RPMI7951 (cell line): ENCODE measurements at places on chromosomes 6 and 20.
A peak's percentile ranks its signal among the peaks of the same experiment; 100 is the strongest.

DNA sequence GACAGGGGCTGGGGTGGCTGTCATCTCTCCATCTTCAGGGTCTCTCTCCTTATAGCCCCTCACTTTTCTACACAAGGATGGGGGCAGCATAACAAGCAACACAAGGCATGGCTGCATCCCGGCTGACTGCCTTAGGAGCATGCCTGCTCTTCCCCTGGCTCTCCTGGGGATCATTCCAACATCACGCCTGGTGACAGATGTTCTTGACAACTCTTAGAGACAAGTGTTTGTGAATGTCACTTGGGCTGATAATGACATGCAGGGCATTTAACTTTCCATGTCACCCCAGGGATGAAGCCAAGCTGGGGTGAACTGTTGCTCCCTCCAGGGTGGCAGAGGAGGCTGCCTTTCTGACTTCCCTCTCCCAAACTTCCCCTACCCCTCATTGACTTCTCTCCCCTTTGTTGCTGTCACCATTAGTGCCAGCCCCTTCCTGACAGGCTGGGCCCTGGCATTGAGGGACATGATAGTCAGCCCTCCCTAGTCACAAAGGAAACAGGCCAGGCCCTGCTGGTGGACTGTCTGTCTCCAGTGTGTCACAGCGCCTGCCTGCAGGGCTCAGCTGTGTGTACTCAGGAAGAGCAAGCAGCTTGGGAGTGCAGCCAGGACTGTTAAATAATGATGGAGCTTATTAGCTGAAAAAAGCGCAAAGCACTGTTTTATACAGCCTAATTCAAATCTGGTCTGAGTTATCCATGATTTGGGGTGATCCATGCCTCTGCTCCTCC lies 161.8 kb downstream of the LRFN2 start:
- no peak for DNase-seq

- DNase-seq = no peak
Observed at GRCh38 chr20:46787991-46788762, 78.7 kb downstream of the SLC2A10 start.

DNA sequence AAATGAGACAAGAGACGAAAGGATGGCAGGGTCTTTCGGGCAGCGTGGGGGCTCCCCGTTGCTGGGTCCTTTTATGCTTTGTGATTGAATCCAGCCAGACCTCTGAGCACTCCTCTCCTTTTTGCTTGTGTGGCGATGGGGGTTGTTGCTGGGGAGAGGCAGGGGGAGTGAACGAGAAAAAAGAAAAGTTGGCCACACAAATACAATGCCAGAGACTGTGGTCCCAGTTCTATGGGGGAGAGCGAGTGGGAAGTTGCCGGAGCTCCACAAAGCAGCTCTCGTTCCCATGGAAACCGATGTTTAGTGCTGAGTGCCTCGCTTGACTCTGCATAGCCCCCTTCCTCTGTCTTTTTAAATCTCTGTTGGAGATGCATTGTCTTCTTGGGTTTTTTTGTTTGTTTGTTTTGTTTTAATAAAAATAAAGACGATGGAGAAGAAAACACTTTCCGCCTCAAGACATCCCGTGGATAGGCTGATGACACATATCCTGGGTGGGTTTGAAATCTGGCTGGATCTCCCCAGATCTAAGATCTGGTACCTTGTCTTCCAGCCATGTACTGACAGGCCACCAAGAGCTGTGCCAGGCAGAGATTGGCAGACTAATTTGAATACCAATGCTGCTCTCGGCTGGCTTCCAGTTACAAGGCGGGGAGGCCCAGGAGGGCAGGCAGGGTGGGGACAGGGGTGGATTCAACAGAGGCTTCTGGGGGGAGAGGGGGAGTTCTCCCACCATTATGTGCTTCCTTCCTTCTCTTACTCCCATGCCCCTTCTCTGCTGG lies 529.3 kb downstream of the QKI start:
- DNase-seq = no peak

DNA sequence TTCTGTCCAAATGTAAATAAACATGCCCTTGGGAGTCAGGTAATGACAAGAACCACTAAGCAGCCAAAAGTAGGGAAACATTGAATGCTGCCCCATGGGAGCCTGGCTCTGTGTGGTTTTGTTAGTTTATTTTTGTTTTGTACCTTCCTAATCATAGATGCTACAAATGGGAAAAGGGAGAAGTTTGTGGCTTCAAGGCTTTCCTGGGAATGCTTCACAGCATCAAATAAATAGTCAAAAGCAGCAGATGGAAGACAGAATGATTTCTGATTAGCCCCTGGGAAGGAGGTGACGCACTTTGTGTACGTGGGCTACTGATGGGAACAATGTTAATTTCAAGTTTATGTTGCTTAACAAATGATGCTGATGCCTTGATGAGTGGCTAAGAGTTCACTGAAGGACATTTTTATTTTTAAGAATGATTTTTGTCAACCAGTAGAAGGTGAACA lies 532.7 kb downstream of the BCKDHB start:
- DNase-seq = peak; percentile 36

DNA sequence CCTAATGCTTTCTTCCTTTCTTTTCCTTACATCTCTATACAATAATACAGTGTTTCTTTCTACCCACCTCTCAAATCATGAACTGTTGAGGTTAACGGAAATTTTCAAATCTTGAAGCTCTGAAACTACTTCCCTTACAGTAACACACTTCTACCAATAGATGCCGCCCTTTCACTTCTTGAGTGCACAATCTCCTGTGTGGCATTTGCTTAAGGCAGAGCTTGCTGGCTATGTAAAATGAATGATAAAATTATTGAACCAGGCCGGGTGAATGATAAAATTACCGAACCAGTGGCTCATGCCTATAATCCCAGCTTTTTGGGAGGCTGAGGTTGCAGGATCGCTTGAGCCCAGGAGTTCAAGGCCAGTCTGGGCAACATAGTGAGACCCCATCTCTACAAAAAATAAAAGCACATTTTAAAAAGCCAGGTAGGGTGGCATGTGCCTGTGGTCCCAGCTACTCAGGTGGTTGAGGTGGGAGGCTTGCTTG lies 56.8 kb downstream of the KCNS1 start:
- peak; percentile 83 for DNase-seq

DNA sequence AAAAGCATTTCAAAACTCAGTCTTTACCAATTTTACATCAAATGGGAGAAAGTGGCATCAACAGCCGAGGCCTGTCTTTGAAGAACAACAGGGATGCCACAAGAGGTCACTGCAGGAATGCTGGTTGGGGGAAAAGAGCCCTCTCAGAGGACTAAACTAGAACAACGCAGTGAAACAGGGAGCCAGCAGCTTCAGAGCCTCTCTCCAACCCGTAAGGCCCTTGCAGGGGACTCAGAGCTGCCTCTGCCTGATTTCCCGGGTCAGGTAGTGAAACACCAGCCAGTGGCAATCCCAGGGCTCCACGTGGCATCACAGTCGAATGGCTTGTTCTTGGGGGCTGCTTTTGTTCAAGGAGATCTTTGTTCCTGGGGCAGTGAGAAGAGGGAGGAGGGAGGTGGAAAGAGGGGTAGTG lies 55.0 kb upstream of the KCNK16 start:
- peak; percentile 83 for DNase-seq

DNA sequence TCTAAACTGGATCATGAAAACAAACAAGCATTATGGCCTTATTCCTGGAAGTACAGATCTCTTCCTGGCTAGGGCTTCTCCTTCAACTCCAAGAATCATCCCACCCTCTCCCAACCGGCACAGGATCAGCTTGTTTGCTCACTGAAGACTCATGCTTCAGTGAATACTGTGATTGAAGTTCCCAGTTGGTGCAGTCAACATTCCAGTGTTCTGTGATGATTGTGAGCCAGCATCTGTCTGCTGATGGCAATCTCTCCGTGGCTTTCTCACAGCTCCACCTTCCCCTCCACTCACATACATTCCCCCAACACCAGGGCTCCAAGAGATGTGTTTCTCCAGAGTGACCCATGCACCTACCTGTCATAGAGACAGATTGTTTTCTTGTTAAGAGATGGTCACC lies 421.3 kb upstream of the BTBD3 start:
- DNase-seq = no peak

- peak; percentile 81 for DNase-seq
Observed at GRCh38 chr6:3919130-3919628, 70.0 kb downstream of the FAM50B start.

GRCh38 chr20:36573798-36574365 lies 485 bp downstream of the TGIF2 start:
- DNase-seq = peak; percentile 29

DNA sequence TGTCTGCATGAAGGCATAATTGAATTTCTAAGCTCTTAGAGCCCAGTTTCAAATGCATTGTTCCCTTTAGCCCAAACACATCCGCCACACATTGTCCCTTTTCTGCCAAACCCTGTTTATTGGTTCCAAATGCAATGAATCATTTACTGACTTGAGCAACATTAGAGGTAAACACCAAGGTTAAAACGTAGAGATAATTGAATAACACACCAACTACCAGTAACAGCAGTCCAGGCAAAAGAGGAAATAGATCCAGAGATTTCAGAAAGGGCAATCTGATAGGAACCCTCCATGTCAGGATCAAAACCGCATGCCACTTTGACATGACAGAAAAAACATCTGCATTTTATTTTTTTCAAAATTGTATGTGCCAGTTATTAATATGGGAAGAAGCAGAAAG lies 114.8 kb downstream of the PKHD1 start:
- no peak for DNase-seq

DNA sequence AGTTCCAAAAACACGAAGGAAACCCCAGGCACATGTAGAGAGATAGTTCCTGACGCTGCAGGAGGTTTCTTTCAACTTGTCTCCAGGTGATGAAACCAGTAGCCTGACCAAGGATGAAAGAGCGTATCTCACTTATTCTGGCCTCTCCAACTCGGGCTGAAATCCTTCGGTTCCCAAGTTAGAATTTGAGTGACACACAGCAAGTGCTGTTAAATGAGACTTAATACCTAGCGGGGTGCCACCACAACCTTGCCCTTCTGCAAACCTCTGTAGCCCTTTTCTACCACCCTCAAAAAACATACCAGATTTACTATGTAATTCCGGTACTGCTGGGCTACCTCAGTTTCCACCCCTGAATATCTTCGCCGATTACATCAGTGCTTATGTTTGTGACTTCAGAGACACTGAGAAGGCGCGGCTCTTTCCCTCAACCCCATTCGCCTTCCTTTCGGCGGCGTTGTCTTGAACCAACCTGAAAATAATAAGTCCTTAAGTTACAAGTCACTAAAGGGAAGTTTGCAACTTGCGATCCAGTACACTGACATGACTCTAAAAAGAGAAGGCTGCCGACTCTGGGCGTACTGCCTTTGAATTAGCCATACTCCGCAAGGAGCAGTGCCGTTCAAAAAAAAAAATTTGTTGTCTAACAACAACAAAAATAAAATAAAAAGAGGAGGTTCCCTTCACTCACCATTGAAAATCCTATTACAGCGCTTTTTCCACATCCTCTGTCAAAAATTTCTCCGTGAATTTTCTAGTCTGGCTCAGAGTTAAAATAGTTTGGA lies 194.9 kb upstream of the ZNF184 start:
- DNase-seq = peak; percentile 22

- no peak for DNase-seq
Observed at GRCh38 chr6:142165227-142165626, 18.2 kb downstream of the VTA1 start.

GRCh38 chr6:32967151-32968091 lies 973 bp upstream of the BRD2 start:
- DNase-seq = peak; percentile 67

- DNase-seq = no peak
Observed at GRCh38 chr6:37016995-37017394, 11.5 kb downstream of the FGD2 start.

DNA sequence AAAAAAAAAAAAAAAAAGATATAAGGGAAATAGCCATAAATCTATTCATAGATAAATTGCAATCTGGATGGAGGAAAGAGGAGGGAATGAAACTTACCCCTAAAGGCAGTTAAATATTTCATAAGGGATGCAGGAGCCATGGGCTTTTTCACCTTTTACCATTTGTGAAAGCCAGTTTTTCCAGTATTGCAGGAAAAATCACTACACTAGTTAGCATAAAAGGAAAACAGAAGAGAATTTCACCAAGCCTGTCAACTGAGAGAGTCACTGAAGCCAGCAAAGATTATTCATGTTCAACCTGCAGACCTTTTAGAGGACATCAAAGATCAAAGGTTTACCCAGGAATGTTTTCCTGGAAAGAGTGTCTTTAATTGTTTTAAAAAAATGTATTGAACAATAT lies 969.7 kb downstream of the KIF16B start:
- no peak for DNase-seq

GRCh38 chr6:161891542-161891941 lies 617.7 kb upstream of the AGPAT4 start:
- no peak for DNase-seq

- DNase-seq = peak; percentile 84
Observed at GRCh38 chr6:134814076-134814695, 135.7 kb downstream of the ALDH8A1 start.

GRCh38 chr6:56445818-56446217 lies 196.9 kb downstream of the DST start:
- DNase-seq = no peak

GRCh38 chr20:7673841-7674240 lies 266.4 kb downstream of the HAO1 start:
- DNase-seq = peak; percentile 60

DNA sequence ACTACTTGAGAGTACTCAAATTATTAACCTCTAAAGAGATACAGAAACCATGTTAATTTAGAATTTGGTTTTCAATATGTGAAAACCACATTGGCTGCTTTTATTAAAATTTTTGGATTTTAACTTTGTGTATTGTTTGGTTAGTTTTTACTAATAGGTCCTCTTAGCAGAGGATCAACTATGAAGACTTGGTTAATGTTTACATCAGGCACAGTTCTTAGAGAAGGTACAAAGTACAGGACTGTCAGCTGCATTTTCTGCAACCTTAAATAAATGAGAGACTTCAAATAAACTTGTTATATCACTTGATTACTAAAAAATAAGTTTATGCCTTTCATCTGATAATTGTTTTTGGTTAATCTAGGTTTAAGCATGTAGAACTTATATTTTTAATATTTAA lies 89.1 kb downstream of the PHF3 start:
- no peak for DNase-seq

DNA sequence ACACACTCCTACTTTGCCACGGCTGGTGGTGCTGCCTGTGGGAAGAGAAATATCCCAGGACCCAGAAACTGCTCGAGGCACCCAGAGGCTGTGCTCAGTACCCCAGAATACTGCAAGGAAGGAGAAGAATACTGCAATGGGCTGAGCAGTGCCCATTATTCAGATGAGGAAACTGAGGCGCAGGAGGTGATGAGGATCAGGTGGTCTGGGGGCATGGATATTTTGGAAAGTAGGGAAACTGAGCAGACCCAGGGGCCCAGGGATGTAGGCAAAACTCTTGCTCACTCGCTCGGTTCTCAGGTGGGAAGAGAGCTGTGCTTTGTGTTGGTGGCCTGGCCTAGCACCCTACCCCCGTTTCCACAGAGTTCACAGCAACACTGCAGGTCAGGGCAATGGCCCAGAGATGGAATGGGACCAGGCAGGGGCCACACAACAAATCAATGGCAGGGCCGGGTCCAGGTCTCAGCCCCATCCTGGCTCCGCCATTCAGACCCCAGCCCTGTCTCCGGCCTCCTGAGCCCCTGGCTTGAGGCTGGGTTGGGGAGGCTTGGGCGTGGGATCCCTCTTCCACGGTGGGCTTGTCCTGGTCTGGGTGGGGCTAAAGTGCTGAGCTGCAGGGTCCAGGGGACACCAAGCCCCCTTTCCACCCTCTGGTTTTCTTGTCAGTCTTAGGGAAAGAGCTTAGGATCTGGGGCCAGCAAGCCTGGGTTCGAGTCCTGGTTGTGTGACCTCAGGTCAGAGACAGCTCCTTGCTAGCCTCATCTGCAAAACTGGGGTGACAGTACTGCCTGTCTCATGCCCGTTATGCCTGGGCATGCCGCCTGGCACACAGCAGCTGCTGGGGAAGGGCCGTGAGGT lies 33.9 kb downstream of the SUN5 start:
- DNase-seq = no peak

GRCh38 chr20:23497536-23497935 lies 6.6 kb downstream of the CST8 start:
- DNase-seq = no peak
